ENCODE measurements at places on chromosomes 3 and 15.

DNA sequence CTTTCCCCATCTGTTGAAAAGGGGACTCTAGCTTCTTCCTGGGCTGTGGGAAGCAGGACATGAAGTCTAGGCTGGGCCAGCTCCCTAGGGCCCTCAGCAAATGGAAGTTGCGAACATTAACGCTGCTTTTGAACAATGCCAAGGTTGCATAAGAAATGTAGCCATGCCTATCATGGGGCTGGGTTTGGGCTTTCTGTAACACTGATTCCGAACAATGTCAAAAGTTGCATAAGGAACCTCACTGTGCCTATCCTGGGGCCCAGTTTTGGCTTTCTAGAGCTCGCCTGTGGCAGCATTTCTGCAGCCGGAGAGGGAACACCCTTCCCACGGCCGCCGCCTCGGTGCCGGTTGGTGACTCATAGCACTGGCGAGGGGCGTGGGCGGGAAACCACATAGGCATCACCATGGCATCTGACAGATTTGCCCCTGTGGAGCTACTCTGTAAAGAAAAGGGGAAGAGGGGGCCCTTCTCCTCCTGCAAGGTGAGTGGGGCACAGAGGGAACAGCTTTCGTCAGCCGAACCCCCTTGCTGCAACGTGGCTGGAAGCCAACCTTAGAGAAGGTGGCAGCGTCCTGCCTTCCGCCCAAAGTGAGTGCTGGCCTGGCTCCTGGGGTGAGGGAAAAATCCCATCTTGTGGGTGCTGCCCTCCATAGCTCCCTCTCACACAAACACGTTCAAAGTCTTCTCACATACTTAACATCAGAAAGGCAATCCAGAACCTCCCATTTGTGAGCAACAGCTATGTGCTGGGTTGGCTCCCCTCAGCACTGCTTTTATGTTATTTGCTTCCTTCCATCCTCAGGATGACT is 46.6 kb upstream of the ATP2B2 start:
- DNase-seq = peak; percentile 81

DNA sequence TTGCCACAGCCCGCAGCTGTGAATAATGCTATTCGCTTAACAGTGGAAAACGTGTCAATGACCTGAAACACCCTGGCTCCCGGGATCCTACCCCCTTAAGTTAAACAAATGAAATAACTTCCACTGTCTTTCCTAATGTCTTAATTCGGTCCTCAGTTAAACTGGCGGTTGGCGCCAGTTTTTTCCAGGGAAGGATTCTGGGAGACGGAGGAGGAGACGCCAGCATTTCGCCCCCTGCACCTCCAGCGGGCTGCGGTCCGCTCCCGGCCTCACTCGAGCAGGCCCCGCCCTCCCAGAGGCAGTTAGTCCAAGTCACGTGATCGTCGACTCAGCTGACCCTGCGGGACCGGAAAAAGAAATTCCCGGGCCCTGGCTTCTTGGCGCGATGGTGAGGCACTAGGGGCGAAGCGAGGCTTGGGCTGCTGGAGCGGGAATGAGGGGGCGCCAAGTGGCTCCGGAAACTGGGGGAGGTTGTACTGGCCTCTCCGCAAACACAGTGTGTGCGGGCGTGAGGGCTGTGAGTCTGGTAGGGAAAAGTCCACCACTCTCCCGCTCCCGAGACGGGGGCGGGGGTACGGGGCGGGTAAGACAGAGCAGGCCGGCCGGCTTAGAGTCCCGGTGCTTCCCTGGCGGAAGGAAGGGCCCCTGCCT is at the start of gene COMMD4:
Gene COMMD4, plus strand, starts transcription at position 359 of the 651 bp plus-strand sequence. Its CDS starts 27 bp downstream, at position 386.
- peak; percentile 82 for DNase-seq

GRCh38 chr3:123629747-123630047 is 44.8 kb upstream of the HACD2 start:
- DNase-seq = no peak

DNA sequence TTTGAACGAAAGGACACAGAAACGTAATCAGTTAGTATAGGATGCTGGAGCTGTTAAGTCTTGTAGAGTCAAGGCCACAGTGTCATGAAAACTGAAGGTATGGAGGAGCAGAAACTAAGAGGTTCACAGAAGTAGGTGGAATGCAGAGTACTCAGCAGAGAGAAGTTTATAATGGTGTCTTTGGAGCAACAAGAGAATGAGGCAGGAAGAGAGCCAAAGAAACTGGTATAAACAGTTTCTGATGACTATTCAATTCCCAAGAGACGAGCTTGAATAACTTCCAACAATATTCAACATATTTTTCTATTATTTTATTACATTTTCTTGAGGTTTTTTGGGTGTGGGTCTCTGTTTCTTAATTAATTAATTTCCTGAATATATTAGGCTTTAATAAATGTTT is 29.6 kb downstream of the GALK2 start:
- DNase-seq = no peak

GRCh38 chr15:62456011-62456920 is 291.2 kb upstream of the C2CD4B start:
- no peak for DNase-seq
